ENCODE measurements at places on chromosomes 1 and 21.
A peak's percentile ranks its signal among the peaks of the same experiment; 100 is the strongest.

DNA sequence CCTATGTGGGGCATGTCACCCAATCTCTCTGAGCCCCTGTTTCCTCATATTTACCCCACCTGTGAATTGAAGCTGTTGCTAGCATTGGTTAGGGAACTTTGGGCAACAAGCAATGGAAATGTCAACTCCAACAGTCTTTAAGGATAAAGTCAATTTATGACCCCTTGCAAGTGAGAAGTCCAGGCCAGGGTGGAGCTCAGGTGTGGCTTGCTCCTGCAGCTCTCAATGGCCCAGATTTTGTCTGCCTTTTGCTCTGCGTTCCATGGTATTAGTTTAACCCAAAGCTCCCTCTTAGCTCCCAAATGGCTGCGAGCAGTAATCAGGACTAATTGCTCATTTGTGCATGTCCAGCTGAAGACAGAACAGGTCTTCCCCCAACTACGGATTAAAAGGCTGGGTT, 70.4 kb upstream of the ABCG1 start:
- DNase-seq = no peak

DNA sequence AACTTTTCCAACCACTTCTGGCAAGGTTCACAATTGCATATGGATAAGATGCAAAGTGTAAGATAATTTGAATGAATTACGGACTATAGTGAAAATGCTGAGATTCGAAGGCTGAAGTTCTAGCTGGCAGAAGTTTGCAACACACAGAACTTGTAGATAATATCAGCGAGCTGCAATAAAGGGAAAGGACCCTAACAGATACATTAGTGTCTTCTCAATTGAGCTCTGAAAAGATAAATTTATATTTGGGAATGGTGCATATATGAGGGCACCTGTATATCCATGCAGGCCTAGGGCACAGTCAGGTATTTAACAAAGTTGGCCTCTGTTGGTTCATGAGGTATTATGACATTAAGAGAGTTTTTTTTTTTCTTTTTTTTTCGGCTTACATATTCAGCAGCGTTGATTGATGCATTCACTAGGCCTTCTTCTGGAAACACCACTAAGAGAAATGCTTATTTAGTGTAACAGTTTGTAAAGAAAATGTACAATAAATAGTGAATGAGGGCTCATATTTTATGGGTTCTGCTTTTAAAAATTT, 2.2 kb downstream of the NFIA start:
- no peak for DNase-seq

GRCh38 chr21:28200726-28201125, 792.0 kb downstream of the LTN1 start:
- no peak for DNase-seq

- no peak for DNase-seq
Observed at GRCh38 chr21:45209685-45210284, 77.9 kb downstream of the POFUT2 start.

- DNase-seq = no peak
Observed at GRCh38 chr21:45990741-45991605, 9.4 kb downstream of the COL6A1 start.

- DNase-seq = no peak
Observed at GRCh38 chr1:116110567-116111523, at the start of gene MAB21L3. Gene MAB21L3, plus strand, starts transcription at chr1:116111399. Its CDS starts 1,217 bp downstream, at chr1:116112616.

DNA sequence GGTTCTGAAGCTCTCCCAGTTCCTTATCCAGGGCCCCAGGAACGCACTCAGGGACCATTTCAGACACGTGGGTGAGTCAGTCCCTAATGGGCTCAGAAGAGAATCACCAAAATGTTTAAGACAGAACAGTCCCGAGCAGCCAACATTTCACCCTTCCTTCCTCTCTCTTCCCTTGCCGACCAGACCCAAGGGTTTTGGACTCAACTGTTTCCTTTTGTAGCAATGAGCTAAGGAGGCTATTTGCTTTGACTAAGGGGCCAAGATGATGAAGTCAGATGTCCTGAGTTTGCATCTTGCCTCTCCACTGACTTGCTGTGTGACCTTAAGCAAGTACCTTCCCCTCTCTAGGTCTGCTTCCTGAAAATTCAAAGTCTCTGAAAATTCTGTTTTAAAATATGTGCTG, 472.3 kb upstream of the VAMP3 start:
- DNase-seq = peak; percentile 22

- no peak for DNase-seq
Observed at GRCh38 chr1:198153804-198154203, 3.0 kb upstream of the NEK7 start.

DNA sequence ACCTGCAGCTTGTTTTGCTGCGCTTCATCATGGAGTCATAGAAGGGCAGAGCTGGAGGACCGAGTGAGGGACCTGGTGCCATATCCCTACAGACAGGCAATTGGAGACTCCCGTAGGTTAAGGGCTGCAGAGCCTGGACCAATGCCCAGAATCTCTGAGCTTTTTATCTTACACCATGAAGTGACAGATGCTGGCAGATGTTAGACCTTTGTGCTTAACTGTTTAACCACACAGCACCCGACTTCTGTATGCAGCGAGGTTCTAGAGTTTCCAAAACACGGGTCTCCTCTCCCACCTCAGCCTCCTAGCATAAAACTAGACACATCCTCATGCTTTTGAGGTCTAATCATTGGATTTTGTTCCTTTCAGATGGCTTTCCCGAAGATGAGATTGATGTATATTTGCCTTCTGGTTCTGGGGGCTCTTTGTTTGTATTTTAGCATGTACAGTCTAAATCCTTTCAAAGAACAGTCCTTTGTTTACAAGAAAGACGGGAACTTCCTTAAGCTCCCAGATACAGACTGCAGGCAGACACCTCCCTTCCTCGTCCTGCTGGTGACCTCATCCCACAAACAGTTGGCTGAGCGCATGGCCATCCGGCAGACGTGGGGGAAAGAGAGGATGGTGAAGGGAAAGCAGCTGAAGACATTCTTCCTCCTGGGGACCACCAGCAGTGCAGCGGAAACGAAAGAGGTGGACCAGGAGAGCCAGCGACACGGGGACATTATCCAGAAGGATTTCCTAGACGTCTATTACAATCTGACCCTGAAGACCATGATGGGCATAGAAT, 47.6 kb downstream of the B3GALT5 start:
- no peak for DNase-seq

GRCh38 chr1:190478149-190479049, 735 bp upstream of the BRINP3 start:
- DNase-seq = no peak

DNA sequence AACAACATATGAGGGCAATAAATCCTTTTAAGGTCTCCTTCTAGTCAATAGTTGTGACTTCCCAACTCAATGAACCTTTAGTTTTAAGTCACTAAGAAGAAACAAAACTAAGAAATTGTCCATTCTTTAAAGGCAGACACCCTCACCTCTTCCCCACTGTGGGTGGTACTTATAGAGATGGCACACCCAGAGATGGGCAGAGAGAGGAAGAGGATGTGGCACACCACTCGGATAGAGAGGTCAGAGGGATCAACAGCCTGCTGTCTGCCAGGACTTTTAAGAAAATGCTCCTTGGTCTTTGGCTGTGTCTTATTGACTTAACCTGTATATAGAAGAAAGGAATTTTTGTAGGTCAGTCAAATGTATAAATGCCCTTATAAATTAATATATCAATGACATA, 45.1 kb downstream of the FASLG start:
- no peak for DNase-seq

- no peak for DNase-seq
Observed at GRCh38 chr1:192443616-192444015, 126.8 kb downstream of the RGS21 start.

DNA sequence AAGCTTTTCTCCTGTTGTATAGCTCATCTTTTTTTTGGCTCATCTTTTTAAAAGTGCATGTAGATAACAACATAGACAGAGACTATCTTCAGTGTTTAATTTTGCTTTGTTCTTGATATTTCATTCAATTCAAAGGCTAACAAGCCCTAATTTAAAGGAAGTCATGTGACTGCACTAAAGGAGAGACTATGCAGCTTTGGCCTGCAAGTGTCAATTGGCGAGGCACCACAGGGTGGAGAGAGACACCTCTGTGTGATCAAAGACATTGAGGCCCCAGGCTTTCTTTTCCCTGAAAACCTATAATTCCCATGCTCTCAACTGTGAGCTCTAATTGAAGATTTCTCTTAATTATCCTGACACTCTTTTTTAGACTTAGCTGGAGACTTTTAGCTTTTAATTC, 53.6 kb downstream of the CHODL start:
- DNase-seq = no peak

DNA sequence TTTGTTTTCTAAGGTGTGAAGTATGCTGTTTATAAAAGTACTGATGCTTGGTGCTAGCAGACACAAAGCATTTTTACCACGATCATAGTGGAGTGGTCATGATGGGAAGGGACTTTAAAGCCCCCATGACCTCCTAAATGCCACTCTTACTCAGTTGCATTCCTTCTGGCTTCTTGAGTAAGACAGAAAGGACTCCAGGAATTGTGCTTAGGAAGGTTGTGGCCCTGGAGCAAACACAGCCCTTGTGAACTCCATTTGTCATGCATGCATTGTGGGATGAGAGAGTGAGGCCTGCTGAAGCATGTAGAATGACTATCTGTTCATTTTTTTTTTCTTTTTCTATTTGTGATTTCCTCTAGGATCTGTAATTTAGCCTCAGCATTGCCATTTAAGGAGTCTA, 34.2 kb downstream of the AK5 start:
- no peak for DNase-seq

GRCh38 chr1:236508593-236509027, 15.2 kb upstream of the LGALS8 start:
- no peak for DNase-seq

- DNase-seq = no peak
Observed at GRCh38 chr1:110019770-110020169, 14.7 kb upstream of the STRIP1 start.

GRCh38 chr21:26177746-26178426, 7.3 kb upstream of the APP start:
- DNase-seq = no peak

DNA sequence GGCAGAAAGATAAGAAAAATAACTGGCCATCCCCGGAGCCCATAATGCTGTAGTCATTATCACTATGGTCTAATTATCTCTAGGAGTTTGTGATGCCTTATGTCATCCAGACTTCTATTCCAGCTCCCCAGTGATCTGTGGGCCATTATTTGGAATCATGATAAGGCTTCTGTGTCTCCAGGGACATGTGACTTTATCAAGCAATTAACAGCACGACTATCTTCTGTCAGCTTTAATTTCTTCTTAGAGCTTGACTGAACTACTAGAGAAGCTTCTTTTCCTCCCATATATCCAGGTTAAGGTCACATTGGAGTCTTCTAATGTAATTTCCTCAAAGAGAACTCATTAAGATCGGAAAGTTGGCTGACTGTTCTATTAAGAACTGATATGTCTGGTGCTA, 100.4 kb downstream of the LHX8 start:
- DNase-seq = no peak

DNA sequence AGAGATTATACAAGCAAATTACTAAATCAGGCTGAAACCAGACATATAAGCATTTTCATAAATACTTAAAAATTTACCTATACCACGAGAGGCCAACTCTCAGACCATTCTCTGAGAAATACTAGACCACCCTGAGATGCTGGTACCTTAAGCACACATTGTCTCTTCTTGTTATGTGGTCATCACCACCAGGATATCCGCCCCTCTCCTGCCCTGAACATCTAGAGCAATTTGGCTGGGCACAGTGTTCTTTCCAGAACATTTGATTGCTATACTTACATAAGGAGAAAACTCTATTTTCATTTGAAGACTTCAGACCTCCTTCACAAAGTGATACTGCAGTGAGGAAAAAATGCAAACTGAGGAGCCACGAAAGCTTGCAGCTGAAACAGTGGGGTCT, 36.2 kb upstream of the DUSP10 start:
- no peak for DNase-seq

- no peak for DNase-seq
Observed at GRCh38 chr21:43211760-43212115, 42.9 kb downstream of the CRYAA start.

DNA sequence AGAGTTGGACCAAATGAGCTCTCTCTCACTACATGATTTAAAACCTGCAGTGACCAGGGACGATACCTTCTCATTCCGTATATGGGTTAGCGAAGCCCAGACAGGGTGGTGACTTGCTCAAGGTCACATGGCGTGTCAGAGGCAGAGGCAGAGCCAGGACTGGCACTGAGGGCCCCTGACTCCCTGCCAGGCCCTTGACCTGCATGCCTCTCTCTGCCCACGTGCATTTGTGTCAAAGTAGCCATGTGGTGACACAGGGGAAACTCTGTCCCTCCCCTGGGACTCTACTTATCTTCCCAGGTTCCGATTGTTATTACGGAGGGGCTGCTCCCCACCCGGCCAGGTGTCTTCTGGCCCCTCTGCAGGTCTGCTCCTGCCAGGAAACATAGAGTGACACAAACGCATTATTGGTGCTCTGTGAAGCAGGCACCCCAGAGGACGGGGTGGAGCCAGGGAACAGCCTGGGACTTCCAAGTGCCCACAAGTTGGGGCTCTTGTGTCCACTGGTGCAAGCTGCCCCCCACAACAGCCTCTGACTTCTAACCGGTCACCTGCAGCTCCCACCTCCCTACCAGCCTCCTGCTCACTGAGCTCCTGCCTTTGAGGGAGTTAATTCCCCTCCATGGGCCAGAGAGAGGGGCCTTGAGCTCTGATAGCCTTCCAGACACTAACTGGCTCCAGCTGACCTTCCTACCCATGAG, 7.3 kb upstream of the TINAGL1 start:
- no peak for DNase-seq

DNA sequence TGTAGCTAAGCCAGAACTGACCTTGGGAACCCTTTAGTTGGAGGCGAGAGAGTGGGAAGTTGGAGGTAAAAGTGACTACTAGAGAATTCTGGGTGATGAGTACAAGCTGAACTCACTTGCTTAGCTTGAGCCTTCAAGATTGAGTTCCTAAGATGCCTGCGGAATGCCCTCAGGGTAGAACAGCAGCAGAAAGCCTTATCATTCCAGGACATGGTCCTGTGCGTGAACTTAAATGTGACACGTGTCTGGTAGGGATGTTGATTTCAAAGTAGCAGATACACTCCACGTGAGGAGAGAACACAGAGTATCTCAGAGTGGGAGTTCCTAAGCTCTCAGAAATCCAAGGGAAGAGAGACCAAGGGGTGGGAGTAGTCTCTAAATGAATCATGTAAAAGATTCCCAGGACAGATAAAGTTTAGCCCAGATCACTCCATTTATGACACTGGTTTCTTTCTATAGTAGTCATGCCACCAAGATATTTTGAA, 60.1 kb downstream of the KCNK1 start:
- DNase-seq = no peak

DNA sequence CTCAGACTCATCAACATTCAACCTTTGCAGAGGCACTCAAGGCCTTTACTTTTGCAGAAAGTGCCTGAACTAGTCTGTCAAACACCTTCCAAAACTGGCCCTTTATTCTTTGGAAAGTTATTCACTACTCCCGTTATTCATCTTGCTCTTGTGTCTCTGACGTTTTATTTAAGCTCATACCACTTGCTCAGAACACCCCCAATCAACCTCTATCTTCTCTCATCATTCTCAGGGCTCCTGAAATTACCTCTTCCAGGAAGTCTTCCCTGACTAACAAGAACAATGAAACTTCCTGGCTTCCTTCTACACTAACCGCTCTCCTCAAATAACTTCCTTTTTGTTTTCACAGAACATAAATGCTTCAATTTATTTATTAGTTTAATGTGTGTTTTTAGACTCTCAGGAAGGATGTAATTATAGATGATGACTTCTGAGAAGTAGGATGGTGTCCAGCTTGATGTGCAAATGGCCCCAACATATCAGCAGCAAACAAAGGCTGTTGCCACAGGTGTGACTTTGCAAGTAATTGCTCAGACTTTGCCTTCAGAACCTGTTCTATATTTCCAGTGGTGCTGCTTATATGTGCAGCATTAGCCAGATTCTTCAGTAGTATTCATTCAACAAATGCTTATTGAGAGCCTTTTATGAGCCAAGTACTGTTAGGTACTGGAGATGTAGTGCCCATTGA, 22.8 kb upstream of the BATF3 start:
- DNase-seq = no peak

Measured in RKO (cell line).